ENCODE measurements at places on chromosomes 7 and 10.

DNA sequence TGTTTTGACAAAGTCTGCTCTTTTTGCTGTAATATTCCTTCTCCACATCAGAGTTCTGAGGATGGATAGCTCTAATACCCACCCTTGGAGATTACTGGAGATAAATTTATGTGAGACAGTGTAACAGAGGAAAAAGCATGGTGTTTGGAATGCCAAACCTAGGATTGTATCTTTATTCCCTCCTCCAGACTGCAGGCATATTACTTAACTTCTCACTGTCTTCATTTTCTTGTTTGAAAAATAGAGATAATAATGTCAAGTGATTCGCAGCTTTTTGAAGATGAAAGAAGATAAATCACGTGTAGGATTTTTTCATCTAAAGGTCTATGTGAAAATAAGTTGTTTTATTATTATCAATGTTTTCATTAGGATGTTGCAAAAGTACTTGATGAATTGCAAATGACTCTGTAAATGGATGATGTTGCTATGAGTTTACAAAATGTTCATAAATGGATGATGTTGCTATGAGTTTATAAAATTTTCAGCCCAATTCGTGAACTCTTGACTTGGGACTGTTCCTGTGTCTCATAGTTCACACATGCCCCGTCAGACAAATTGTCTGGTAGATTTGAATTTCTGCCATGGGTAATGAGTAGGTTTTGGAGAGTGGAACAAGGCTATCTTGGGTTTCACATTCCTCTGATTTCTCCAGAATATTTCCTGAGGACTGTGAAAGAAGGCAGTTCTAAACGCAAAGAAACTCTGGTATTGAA is 113.1 kb upstream of the IGFBP3 start:
- DNase-seq = no peak

GRCh38 chr10:110794808-110795207 is 76.9 kb upstream of the PDCD4 start:
- peak; percentile 75 for DNase-seq

DNA sequence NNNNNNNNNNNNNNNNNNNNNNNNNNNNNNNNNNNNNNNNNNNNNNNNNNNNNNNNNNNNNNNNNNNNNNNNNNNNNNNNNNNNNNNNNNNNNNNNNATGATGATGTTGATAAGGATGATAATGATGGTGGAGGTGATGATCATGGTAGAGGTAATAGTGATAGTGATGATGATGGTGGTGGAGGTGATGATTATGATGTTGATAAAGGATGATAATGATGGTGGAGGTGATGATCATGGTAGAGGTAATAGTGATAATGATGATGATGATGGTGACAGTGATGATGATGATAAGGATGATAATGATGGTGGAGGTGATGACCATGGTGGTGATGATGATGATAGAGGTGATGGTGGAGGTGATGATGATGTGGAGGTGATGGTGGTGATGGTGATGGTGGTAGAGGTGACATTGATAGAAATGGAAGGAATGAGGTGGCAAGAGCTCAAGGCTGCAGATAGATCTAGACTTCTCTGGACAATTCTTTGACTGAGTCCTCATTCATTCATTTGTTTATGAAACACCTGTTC is 47.8 kb downstream of the FAM20C start:
- no peak for DNase-seq

GRCh38 chr10:113506476-113506875 is 46.4 kb upstream of the HABP2 start:
- no peak for DNase-seq

- no peak for DNase-seq
These were observed 1.2 kb downstream of the SUV39H2 start for GRCh38 chr10:14879928-14880193.

DNA sequence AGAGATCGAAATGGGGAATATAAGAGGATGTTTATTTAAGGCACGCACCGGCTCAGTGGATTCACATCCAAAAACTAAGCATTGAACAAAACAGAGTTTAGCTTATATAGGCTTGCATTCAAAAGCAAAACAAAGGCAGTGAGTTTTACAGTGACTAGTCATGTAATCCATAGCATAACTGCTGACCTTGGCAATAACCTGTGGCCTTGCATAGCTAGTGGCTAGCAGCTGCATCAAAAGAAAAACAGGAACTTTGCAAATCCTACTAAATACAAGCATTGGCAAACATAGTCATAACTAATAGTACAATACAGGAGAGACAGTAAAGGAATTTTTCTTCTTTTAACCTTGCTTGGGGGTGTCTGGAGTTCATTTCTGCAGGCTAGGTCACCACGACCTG is 9.7 kb upstream of the ZNF485 start:
- DNase-seq = no peak

DNA sequence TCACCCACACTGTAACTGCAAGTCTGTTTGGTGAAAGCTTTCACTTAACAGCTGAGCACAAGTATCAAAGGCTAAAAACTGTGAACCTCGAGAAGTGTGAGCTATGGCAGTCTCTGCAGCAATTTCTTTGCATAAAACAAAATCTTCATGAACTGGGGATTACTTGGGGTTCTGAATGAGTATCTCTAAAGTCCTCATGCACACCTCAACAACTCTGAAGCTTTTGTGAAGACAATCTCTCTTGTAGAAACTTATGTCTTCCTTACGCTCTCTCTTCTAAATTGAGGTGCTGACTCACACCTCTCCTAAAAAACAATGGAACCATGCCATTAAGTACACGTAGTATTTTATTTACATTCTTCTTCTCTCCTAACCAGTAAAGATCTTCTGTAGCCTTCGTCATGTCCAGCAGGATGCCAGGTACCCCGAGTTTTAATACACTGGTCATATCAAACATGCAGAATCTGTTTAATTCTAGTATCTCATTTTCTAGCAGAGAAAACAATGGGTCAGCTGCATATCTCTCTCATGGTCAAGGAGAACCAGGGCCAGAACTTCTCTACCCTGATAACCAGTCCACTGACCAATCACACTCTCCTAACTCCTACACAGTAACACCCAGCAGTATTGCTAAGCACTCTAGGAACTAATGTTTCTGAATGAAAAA is 76.9 kb downstream of the UBE2H start:
- DNase-seq = no peak

GRCh38 chr7:110839866-110840265 is 251.1 kb upstream of the LRRN3 start:
- DNase-seq = no peak

DNA sequence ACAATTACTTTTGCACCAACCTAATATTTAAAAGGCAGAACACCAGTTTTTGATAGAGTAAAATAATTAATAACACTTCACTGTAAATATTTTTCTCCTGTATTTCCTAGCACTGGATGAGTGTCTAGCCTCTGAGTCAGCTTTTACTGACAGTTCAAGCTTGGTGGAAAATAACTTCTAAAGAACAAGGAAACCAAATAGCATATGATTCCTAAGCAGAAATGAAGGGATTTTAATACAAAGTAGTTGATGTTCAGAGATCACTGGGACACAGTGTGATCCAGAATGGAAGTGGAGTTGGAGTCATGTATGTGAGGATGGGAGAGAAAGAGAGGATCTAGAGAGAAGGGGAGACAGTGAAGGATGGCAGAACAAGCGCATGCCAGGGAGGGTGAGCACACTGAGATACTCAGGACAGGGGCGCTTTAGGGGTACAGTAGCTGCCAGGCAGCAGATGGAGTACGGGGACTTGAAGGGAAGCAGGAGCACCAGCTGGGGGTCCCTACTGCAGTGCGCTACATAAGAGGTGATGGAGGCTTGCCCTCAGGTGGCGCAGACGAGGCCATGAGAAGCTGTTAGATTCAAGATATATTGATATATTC is 117.9 kb upstream of the KLF6 start:
- no peak for DNase-seq

DNA sequence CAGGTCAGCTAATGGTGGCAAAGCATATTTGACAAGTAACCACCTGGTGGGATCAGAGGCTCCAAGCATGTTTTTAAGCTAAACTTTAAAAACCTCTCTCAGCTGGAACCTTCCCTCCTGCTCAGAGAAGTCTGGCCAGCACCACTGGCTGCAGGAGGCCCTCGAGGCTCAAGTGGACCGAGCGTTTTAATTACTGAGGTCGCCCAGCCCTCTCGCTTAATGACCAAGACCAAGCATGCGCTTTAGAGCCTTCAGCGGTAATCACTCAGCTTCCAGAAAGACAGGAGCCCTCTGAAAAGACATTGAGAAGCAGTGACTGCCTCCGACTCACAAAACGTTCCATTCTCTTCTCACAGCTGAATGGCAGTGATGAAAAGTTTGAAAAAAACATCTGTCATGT is 383.4 kb upstream of the ADARB2 start:
- DNase-seq = no peak

- no peak for DNase-seq
These were observed 48.7 kb upstream of the LOXL4 start for GRCh38 chr10:98316661-98317060.

GRCh38 chr10:90204131-90204955 is 503.0 kb downstream of the KIF20B start:
- DNase-seq = no peak

- DNase-seq = no peak
These were observed 25.2 kb downstream of the SEC23IP start for GRCh38 chr10:119917777-119918176.

DNA sequence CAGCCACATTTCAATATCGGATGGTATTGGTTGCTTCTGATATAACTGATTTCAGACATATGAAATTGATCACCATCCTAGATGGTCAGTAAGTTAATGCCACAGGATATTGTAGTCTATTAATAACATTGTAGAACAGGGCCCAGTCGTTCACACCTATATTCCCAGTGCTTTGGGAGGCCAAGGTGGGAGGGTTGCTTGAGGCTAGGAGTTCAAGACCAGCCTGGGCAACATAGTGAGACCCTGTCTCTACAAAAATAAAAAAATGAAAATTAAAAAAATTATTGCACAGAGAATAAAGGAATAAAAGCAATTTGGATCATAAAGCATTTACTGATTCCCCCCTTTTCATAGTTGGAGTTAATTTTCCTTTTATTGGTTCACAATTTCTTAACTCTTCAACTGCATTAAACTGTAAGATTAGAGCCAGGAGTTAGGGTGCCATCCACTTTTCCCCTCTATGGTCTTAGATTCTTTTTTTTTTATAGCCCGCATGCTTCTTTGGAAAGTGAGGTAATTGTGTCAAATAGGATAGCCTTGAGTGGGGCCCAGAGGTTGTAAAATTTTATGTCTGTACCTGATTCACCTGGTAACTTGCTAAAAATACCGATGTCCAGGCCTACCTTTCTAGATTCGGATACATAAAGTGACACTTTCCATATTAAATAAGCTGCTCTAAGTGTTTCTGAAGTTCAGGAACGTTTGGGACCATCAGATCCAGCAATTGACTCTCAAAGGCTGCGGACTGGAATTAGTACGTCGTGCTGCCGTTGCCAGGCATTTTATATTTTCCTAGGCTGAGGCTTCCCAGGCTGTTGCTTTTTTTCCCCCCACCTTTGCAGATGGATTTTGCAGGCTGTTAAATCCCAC is 24.7 kb downstream of the ADK start:
- no peak for DNase-seq

- no peak for DNase-seq
These were observed 88.0 kb downstream of the TMEM178B start for GRCh38 chr7:141161550-141162535.

GRCh38 chr7:121113288-121113687 is 124.8 kb downstream of the CPED1 start:
- no peak for DNase-seq

GRCh38 chr7:90579181-90579688 is 16.9 kb upstream of the CDK14 start:
- DNase-seq = no peak

DNA sequence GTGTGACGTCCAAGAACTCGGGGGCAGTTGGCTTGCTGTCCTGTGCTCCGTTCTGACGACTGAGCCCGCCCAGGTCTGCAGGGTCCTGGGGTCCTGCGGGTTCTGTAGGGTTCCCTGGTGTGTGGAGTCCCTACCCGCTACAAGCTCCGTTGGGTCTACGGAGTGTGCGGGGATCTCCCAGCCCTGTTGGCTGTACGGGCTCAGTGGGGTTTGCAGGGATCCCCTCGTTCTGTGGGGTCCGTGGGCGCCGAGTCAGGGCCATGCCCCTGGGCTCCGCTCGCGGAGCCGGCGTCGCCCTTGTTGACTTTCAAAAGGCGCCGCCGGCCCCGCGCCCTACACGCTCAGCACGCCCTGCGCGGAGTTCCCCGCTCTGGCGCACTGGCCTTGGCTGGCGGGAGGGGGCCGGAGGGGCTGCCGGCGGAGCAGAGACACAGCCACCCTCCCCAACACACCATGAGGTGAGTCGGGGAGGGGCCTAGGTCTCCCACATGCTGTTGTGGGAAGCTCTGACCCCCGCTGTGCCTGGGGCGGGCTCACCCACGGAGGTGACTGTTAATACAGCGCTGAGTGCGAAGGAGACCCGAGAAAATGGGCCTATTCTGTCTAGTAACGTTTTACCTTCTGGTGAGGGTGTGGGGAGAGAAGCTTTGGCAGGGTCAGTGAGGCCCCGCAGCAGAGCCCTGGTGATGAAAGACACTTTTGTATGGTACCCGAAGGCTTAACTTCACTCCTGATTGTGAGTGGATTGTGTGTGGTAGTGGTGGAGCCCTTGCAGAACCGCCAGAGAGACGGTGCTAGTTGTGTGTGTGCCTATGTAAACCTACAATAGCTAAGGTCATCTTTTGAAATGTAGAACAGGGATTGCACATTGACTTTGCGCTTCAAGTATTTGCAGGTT is 8.1 kb downstream of the TASOR2 start:
- peak; percentile 39 for DNase-seq

DNA sequence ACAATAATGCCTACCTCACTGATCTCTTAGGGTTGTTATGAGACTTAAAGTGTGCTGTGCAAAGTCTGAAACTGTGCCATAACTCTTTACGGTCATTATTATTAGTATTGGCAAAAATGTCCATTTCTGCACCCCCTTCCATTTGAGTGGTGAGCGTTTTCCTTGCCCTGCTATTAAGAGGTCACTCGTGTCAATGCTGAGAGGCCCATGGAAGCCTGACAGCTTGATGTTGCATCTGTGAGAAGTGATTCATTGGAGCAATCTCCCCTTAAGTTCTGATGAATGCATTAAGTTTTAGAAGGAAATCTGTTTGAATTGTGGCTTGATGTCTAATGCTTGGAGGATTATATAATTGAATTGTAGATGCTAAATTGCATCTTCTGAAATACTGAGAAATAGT is 253.3 kb downstream of the FRMD4A start:
- no peak for DNase-seq

All from C1 segment of cervical spinal cord (tissue), 14 donors.